Esophagus mucosa (tissue), 1 donor: ENCODE measurements at places on chromosomes 11 and 22. TPM values are rescaled to one million over a fixed set of nuclear protein-coding genes. Genes with fewer than 3 reads are reported as not detected.

Gene BEST1
- 0.44 TPM for total RNA-seq

Gene SERPIND1
- total RNA-seq: 0.08 TPM

Gene INCENP
- total RNA-seq: 52.8 TPM

Gene WDR74
- total RNA-seq: 41.0 TPM

Gene UCP3
- 0.28 TPM for total RNA-seq

Gene A4GALT
- total RNA-seq: 14.3 TPM

Gene TRIM48
- total RNA-seq: not detected

Gene CLMP
- 3.7 TPM for total RNA-seq

Gene BBOX1
- total RNA-seq: 13.7 TPM

Gene SLC22A9
- not detected for total RNA-seq

Gene RBM7
- 20.2 TPM for total RNA-seq

Gene STX5
- 25.1 TPM for total RNA-seq

- no peak for ATAC-seq
Measured at GRCh38 chr22:27776650-27776958, 25.0 kb downstream of the MN1 start.

- no peak for ATAC-seq
Measured at GRCh38 chr11:8066911-8067455, 14.0 kb upstream of the TUB start.

- no peak for ATAC-seq
Measured at GRCh38 chr11:62830904-62831519, 839 bp downstream of the STX5 start.

DNA sequence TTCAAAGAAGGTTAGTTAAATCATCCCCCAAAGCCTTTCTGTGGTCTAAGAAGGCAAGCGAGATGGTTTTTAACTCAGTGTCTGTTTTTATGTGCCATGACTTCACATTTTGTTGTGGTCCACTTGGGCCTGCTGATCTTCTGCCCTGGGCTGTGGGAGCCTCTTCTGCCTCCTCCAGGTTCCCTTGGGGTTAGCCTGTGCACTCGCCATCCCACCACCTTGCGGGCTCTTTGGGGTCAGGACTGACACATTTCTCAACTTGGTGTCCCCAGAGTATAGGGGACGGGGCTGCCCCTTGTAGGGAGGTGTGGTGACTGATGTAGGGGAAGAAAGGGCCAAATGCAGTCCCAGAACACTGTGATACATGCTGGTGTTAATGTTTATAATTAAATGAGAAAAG, 207.0 kb downstream of the TBC1D22A start:
- ATAC-seq: no peak

- ATAC-seq: no peak
Measured at GRCh38 chr22:23698094-23698493, 7.3 kb downstream of the RGL4 start.

DNA sequence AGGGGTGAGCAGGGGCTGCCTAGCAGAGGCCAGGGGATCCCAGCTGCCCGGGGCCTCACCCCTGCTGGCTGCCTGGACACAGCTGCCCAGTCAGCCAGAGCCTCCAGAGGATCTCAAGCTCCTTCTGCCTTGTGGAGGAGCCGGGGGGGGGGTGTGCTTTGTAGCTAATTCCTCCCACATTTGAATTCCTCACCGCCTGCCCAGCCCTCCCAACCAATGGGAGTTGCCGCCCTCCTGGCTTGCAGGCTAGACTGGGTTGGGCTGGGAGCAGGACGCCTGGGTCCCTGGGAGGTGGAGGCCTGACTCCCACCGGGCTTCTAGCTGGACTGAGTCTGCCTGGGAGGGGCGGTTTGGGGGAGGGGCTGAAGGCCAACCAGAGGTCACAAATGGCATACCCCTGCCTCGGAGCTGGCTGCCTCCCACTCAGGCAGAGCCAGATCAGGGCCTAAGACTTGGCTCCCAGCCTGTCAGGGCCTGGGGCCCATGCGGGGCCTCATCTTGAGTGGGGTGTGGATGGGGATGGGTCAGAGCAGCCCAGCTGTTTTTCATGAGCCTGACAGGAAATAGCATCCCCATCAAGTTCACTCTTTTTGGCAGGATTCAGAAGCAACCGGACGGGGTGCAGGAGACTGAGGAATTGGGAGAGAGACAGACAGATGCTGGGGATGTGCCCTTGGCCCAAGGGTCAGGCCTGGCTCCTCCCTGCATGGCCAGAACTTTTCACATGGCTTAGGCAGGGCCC, 29.2 kb upstream of the PDE2A start:
- ATAC-seq: no peak

DNA sequence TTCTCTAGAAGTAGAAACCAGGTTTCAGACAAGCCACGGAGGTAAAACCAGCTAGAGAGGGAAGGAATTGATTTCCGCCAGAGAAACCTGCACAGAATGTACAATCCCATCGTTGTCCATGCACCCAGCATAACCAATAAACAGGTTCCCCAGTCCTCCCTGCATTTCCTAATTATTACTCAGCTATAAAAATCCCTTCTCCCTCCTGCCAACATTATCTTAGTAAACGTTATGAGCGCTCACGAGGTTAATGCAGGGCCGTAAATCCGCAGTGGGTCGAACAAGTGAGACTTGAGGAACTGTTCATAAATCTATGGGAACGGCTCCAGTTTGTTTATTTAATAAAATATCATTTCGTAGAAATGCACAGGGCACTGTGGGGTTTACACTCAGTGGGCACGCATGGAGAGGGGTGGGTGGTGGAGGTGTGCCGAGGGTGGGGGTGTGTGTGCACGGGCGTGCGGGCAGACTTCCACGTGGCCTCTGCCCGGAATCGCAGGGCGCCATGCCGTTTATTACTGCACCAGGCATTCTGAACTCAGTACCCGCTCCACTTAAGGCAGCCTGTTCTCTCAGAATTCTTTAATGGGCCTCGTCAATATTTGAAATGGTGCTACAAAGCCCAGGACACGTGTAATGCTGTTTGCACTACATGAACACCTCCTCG, 257.3 kb downstream of the MIAT start:
- no peak for ATAC-seq

DNA sequence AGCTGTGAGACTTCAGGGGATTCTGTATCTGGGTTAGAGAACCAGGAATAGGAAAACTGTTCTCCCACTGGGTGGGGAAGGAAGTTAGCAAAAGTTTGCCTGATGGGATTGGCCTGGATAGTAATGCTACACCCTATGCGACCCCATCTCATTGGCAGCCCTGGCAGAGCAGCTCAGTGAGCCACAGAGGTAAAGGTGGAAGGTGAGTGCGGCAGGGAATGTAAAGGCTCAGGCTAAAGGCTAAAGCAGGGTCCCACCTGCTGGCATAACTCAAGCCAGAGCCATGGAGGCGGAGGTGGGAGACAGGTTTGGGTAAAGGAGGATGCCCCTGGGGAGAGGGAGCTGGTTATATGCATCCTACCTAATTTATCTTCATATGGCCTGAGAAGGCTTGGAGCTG, 18.7 kb downstream of the SSH3 start:
- no peak for ATAC-seq

GRCh38 chr11:120065876-120066275, 72.0 kb downstream of the TRIM29 start:
- ATAC-seq: no peak

DNA sequence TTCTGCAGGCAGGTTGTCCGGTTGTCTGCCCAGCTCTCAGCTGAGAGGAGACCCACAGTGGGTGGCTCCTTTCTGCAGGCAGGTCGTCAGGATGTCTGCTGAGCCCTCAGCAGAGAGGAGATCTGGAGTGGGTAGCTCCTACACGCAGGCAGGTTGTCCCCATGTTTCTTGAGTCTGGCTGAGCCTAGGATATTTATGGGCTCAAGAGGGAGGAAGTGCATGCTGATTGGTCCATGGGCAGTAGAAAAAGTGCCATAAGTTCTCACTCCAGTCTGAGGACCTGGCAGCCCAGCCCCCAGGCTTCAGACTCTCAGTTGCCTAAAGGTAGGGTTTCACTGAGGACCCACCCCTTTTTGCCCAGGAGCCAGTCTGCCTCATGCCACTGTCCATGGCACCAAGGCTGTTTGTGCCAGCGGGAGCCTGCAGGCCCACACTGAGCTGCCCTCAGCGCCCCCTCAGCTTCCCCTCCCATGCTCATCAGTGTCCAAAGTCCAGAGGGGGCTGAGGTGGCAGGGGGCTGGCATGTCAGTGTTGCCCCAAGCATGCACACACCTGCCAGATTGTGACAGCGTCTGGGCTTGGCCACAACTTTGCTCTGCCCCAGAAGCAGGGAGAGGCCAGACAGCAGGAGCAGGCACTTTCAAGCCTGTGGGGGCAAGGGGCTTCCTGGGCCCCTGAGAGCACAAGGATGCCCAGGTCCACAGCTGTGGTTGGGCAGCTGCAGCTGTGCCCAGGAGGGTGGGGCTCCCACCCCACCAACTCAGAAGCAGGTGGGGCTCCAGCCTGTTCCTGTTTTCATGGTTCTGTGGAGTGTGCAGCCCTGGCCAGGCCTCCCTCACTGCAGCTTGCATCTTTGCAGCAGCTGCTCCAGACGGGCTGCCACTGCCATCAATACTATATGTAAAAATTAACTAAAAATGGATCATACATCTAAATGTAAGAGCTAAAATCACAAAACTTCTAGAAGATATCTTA, 3.8 kb upstream of the RNF141 start:
- no peak for ATAC-seq

GRCh38 chr11:225734-226453, 10.2 kb downstream of the SIRT3 start:
- no peak for ATAC-seq

GRCh38 chr22:49997932-49998717, 14.4 kb downstream of the IL17REL start:
- ATAC-seq: no peak

DNA sequence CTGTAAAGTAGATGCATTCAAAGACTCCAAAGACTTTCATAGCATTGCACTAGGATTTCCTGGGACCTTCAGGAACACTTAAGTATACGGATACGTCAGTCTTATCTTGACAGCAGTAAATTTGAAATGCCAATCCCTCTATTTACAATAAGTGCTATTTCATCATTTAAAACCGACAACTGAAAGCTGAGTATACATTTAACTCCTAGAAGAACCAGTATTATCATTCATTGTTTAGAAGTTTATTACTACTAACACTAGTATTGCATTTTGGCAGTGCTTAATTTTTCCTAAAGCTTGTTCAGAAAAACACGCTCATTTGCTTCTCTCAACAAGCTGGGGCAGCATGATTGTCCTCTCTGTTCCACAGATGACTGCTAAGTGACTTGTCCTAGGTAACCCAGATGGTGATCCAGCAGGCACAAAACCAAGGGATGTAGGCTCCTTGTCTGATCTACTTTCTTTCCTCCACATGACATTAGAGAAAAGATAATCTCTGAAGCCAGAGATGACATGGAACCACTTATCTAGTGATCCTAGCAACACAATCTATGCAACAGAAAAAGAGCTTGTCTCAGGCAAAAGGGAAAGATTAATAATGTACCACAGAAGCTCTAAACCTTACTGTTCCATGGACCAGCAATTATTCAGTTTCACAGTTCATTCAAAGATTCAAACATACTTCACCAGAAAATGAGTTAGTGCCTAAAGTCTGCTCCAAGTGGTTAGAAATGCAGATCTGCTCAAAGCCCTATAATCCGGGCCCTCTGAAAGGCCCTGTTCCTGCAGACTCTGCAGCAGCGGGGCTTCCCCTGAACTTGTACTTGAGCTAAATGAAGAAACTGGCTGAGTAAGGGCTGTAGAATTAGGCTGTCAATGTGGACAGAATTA, 5.2 kb downstream of the MAML2 start:
- ATAC-seq: peak; percentile 54

DNA sequence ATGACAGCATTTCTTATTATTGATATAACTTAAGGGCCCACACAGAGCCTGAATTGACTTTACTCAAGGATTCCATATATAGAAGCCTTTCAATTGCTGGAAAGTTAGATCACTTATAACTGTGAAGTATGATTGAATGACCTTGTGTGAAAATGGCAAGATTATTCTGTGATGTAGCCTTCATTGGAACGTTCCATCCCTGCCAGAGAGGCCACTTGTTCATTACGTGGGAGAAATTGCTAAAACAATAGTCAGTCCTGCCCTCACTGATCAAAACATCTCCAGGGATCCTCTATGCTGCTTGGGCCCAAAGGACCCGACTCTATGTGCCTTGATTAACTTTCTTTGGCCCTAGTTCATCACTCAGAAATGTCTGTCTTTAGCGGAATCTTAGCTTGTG, 159.5 kb upstream of the BLID start:
- ATAC-seq: no peak

GRCh38 chr11:87851234-87851633, 324.0 kb downstream of the RAB38 start:
- ATAC-seq: no peak

GRCh38 chr22:37245740-37246139, 1.7 kb upstream of the RAC2 start:
- no peak for ATAC-seq

GRCh38 chr22:49022816-49023160, 804.9 kb downstream of the BRD1 start:
- ATAC-seq: no peak

DNA sequence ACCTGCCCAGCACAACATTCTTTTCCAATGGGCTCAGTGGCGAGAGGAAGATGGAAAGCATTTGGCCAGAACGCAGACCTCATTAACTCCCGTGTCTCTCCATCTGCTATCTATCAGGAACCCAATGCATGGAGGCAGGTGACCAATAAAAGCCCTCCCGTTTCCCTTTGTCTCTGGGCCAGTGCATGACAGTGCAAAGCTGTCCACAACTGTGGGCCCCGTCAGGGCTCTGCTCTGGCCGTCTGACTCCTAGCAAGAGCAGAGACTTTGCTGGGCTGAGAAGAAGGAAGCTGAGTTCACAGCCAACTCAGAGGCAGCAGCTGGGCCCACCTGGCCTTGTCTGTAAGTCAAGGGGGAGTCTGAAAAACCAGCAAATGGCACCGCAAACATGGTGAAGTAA, 177.8 kb downstream of the TENM4 start:
- ATAC-seq: no peak

DNA sequence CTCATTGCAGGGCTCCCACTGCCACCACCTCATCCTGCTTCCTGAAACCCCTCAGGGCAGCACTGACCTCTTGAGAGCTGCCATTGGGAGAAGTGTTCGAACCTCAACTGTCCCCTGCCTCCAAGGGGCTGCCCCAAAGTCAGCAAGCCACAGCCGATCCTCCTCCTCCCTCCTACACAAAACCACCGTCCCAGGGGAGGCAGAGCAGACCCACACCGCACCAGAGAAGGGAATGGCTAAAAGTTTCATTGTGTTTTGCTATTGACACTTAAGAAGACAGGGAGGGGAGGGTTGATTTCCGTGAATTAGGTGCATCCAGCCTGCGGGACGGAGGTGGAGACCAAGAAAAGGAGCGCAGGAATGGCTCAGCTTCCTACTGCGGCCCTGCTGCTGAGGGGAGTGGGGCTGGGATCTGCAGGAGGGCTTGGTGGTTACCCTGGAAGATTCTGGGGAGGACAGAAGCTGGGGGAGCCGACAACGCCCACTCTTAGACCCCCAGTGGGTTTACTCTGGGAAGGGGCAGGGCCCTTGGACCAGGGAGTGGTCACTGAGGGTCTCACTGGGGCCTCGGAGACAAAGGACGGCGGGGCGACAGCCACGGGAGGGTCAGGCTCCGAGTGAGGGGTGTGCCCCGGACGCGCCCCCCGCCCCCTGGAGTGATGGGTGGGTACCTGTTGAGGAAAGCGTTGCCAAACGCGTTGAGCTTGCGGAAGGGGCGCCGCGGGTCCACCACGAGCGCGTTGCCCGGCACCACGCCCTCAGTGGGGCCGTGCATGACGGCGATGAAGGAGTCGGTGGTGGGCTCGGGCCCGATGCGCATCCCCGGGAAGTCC, 815 bp downstream of the EHD1 start:
- ATAC-seq: no peak
